Germinal center (tissue), 1 donor: ENCODE measurements at places on chromosomes 3 and 15.

GRCh38 chr3:129139911-129140310, 18.3 kb upstream of the RAB43 start:
- DNase-seq, result no peak

DNA sequence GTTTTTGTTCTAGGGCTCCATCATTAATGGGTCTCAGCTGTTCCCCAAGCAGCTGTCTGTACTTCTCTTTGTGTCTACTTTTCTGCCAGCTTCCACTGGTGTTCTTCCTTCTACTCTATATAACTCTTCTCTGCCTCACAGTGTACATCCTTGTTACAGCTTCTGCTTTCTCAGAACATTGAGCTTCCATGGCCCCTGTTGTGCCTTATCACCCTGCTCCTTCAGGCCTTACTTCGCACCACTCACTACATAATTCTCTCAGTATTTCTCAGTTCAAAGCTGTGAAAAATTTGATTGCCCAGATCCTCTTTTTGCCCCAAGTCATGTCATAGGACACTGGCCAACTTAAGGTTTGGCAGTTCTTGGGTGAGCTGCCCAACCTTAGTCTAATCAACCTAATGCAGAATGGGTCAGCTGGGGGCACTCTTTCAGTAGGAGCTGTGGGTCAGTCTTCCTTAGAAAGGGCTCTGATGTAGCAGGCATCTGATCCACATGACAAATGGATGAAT, 28.9 kb downstream of the CSTA start:
- no peak for DNase-seq

DNA sequence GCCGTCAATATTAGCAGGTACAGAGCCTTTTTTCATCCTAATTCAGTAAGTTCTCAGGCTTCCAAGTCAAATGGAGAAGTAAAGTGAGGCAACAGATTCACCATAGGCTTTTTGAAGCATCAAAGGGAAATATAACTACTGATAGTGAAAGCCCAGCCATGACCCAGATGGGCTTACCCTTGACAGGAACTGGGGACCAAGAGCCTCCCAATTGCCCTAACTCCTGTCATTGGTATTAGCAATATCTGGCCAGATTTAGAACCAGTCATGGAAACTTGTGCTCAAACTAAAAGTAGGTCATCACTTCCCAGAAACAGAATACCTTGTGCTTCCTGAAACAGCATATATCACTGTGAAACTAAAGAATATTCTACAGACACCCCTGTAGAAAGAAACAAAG, 33.0 kb downstream of the NME9 start:
- DNase-seq, result peak; percentile 18

DNA sequence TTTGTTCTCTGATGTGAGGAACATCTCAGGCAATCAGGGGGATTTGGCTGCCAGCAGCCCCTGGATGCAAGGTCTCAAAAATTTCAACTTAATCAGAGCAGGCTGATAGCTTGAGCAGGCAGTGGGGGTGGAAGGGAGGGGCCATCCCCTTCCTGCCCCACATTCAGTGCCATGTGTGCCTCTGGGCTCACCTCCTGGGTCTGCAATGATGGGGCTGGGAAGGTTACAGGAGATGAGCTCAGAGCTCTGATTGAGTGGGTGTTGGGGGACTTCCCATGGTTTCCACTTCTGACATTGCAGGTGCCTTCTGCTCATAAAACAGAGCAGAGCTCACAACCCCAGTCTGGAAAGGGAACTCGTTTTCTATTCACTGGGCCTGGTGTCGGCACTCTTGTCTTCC, 37.0 kb downstream of the PARP16 start:
- no peak for DNase-seq

- no peak for DNase-seq
Measured at GRCh38 chr3:151113343-151113742, 27.9 kb downstream of the MED12L start.

- no peak for DNase-seq
Measured at GRCh38 chr3:8982509-8982908, 19.2 kb upstream of the RAD18 start.

DNA sequence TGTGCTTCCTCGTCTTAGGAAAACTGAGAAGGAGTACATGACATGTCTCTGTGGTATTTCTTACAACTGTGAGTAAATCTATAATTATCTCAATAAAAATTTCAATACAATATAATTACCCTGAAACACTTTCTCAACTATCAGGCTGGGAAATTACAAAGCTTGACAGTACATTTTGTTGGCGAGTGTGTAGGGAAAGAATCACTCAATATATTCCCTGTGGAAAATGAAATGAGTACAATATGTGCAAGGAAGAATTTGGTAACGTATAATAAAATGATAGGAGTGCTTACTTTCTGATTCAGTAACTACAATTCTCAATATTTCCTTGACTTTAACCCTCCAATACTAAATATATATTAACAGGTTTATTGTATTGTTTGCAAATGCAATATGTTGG, 818.2 kb upstream of the CADM2 start:
- DNase-seq, result no peak

DNA sequence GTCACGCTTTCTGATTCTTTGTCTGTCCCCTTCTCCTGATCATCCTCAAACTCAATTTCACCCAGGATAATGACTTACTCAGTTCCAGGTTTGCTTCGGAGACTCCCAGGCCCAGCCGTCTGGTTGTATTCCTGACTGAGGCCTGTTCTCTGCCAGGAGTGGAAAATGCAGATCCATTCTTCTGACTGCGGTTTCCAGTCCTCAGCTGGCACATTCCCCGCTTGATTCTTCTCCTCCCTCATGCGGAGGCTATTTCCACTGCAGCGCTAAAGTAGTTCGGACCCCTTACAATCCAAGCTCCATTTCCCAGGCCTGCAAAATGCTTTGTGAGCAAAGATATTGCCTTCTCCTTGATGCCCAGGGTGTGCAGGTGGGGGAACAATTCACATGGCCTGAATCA, 47.2 kb upstream of the GALNT15 start:
- DNase-seq, result no peak

DNA sequence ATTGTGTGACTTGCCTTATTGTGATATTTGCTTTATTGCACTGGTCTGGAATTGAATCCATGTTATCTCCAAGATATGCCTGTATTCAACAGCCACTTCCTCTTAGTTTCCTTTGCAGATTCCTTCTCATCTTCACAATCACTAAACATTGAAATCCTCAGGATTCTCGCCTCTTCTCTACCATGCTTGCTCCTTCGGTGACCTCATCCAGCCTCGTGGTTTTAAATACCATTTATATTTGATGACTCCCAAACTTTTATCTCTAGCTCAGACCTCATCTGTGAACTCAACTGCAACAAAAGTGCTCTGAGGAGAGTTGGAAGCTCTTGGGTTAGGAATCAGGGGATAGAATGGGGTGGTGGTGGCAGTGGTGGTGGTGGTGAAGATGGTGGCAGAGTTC, 19.9 kb downstream of the POLR2M start:
- no peak for DNase-seq

- peak; percentile 15 for DNase-seq
Measured at GRCh38 chr15:65870889-65871533, 1.7 kb downstream of the RAB11A start.

DNA sequence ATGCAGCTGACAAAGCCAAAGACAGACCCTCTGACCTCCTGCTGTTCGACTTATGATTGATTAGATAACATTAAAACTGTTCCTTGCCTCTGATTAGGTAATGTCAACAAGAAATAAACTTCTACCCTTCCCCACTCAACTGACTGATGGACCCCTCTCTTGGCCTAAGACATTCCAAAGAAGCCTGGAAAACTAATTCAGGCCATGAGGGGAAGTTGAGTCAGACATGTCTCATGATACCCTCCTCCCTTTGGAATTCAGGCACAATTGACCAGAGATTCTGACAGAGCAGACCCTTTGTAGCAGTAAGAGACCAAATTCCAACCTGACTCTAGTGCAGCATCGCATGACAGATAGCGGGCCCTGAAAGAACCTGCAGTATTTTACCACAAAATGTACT, 354.5 kb downstream of the OCA2 start:
- no peak for DNase-seq

DNA sequence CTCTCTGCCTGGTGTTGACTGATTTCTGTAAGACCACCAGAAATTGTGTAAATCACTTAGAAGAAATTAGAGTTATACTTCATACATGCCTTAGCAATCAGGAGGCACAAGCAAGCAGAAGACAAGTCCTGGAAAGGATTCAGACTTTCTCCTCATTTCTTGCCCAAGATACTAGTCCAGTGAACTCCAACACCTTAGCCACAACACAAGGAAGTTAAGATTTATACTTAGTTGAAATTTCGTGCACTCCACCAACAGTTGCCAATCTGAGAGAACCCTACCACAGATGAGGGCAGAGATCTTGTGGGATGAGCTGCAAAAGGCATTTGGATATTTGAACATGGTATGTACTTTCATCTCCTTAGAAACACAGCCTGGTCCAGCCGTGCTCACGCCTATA, 2.3 kb downstream of the P3H2 start:
- DNase-seq, result no peak

DNA sequence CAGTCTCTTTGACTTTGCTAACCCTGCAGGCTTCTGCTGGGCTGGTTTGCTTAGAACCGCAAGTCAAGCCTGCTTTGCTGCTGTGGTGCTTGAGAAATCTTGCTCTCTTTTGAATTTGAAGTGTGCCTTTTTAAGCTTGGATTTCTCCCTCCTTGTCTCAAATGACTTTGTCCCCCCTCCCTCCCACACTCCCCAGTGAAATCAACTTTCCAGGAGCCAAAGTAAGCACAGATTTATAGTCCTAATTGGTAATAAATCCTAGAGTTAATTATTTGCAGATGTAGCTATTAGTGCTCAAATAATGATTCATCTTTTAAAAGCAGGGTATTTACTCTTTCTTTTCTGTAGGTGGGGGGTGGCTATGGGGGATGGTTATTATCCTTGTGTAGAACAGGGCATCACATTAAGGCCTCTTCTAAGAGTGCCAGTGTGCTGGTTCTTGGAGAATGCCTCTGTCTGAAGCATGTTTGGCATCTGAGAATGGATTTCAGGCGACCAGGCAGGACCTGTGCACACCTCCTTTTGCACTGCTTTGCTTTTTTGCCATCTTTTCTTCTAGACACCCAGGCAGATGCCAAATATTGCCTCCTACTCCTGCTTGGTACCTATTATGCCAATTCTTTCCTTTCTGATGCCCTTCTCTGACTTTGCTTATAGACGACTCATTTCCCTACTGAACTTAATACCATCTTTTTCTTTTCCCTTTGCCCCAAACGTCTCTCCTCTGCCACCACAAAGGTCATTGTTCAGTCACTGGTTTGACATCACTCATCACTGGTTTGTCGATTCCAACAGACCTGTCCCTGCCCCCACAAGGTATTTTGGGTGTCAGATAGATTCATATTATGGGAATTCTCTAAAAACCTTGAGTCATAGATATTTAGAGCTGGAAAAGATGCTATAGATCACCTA, 50.7 kb downstream of the CLDN11 start:
- DNase-seq, result no peak

DNA sequence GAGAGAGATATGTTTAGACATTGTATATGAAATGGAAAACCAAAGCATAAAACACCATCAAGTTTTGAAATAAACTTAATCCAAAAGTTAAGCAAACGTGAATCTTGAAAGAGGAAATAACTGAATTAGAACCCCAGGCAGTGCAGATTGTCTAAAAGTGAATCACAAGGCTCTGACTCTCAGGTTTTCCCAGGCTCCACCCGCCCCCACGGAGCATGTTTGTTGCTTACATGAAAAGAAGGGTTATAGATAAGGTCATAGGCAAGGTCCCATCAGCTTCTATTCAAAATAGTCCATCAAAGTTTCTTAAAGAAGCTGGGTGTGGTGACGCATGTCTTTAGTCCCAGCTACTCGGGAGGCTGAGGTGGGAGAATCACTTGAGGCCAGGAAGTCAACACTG, 29.0 kb upstream of the SLMAP start:
- DNase-seq, result no peak

DNA sequence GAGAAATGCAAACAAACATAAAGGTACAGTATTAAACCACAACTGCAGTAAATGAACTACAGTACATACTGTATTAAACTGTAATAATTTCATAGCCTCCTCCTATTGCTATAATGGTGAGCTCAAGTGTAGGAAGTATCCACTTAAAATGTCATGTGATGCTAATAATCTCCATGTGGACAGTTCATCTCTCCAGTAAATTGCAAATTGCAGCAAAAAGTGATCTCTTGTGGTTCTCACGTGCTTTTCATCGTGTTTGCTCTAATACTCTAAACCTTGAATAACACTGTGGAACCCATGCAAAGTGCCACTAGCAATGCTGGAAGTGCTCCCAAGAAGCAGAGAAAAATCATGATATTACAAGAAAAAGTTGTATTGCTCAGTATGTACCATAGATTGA, 9.2 kb upstream of the FNDC3B start:
- no peak for DNase-seq

DNA sequence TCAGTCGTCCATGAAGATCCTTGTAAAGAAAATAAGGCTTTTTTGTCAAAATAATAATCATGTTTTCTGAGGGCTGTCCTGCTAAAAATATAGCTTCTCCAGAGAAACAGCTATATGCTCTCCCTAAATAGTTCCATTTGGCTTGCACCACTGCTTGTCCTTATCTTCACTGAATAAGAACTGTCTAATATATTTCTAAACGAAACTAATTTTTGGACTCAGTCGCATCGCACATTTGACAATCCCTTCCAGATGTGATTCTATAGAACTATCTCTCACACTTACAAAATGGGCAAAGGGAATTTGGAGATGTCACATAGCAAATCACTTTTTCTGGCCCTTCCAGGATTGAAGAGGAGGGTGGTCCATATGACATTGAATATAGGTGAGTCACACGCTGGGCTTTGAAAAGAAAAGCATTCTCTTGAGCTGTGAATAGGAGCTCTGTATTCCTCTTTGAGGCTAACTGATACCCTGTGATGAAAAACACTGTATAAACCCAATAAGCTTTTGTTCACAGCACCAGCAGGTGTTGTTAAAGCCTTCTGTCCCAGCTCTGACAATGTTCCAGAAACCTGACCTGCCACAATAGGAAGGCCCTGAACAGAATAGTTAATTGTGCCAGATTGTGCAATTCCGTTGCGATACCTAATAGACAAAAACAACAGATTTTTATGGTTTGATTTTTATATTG, 1144.2 kb downstream of the ROBO2 start:
- DNase-seq, result no peak

GRCh38 chr15:82950295-82950694, 2.2 kb downstream of the HOMER2 start:
- no peak for DNase-seq

- no peak for DNase-seq
Measured at GRCh38 chr15:61651267-61651666, 409.0 kb downstream of the VPS13C start.

DNA sequence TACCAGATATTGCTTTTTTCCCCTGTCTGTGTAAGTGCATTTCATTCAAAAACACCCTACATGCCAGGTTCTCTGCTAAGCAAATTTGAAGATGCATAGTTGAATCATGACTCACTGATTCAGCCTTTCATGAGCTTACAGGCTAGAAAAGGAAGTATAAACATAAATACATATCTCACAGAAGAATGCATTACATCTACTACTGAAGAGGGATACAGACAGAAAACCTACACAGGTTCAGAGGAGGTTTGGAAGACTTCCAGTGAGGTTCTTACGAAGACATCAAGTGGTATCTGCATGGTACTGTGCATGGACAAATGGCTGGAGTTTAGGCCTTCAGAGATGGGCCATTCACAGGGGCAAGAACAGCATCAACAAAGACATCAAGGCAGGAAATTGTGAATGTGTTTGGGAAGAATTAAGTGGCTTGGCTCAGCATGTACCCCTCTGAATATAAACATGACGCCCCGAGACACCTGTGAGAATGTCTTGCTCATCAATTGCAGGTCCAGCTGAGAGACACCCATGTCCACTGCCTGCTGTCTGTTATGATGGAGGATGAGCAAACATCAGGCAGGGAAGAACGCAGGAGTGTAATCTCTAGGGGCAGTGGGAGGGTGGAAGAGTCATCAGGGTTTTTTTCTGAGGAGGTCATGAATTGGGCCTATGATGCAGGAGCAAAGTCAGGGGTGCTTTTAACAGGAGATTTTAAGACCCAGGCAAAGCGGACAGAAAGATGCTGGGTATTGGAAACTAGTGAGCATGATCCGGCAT, 105.1 kb upstream of the GALNT15 start:
- no peak for DNase-seq
